HFFc6 (cell line): ENCODE measurements at places on chromosomes 4 and X. TPM values are rescaled to one million over a fixed set of nuclear protein-coding genes. Genes with fewer than 3 reads are reported as not detected.
A peak's percentile ranks its signal among the peaks of the same experiment; 100 is the strongest.

DNA sequence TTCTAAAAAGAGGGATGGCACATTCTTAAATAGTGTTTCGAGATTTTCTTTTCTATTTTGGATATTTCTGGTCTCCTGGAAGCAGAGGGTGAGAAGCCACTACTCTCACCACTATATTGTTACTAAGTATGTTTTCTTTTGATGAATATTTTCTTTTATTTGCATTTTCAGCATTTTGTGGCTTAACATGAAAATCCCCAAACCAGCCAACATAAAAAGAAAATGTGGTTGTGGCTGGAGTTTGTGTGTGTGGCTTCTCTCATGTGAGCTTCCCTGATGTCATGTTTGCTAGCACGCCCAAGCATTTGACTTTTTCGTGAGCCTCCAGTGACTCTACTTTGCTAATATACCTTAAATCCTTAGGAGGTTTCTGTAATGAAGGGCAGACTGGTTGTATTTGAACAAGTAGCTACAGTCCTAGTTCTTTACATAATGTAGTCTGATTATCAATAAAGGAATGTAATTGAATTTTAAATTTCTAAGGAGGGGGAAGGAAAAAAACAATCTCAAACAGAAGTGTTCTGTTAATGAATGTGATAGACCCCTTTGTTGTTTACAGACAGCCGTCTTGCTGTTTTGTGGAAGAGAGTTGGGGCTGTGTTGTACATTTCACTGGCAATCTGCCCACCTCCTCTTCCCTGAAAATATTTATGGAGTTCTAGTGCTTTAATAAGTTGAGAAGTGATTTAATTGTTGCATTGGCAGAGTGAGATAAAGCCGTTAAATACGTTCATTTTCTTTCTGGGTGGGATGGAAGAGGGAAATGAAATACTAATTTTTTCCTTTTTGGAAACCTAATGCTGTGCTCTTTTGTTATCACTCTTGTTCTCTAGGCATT is 114.6 kb downstream of the ARHGAP10 start:
- H3K4me1 ChIP-seq = peaks cover 18% of the 10 kb centered on the region
- DNase-seq = no peak
- no peaks in the 10 kb centered on the region; the same call in 1 of the 2 replicates for H3K27me3 ChIP-seq
- H3K4me3 ChIP-seq = no peak overlapping the region

Gene TMSB15A
- total RNA-seq = 1.5 to 2.9 TPM (median 1.8 TPM) in 3 replicates

GRCh38 chrX:47297874-47298273 is 65.1 kb downstream of the USP11 start:
- no peak overlapping the region for H3K27ac ChIP-seq
- no peaks in the 10 kb centered on the region for H3K4me1 ChIP-seq
- H3K27me3 ChIP-seq = peaks cover 17% of the 10 kb centered on the region
- no peak for DNase-seq
- H3K36me3 ChIP-seq = peaks cover 4% of the 10 kb centered on the region; the same call in 1 of the 2 replicates
- no peak overlapping the region for H3K4me3 ChIP-seq

Gene DACH2
- total RNA-seq = not detected in 3 replicates

GRCh38 chrX:98523026-98523425 is 1639.3 kb downstream of the RPA4 start:
- no peaks in the 10 kb centered on the region; the same call in 1 of the 2 replicates for H3K4me1 ChIP-seq
- no peak for DNase-seq
- no peak overlapping the region for H3K4me3 ChIP-seq
- H3K27ac ChIP-seq = no peak overlapping the region
- H3K36me3 ChIP-seq = no peaks in the 10 kb centered on the region
- peaks cover 3% of the 10 kb centered on the region; the same call in 1 of the 2 replicates for H3K27me3 ChIP-seq

- no peaks in the 10 kb centered on the region for H3K27me3 ChIP-seq
- no peaks in the 10 kb centered on the region for H3K36me3 ChIP-seq
- peak overlapping the region; percentile 20; the same call in 1 of the 2 replicates for H3K4me3 ChIP-seq
- H3K27ac ChIP-seq = no peak overlapping the region; the same call in 1 of the 2 replicates
Measured at GRCh38 chr4:26281881-26282280, 38.9 kb upstream of the RBPJ start.

Gene ATOH1
- total RNA-seq = not detected in 3 replicates

DNA sequence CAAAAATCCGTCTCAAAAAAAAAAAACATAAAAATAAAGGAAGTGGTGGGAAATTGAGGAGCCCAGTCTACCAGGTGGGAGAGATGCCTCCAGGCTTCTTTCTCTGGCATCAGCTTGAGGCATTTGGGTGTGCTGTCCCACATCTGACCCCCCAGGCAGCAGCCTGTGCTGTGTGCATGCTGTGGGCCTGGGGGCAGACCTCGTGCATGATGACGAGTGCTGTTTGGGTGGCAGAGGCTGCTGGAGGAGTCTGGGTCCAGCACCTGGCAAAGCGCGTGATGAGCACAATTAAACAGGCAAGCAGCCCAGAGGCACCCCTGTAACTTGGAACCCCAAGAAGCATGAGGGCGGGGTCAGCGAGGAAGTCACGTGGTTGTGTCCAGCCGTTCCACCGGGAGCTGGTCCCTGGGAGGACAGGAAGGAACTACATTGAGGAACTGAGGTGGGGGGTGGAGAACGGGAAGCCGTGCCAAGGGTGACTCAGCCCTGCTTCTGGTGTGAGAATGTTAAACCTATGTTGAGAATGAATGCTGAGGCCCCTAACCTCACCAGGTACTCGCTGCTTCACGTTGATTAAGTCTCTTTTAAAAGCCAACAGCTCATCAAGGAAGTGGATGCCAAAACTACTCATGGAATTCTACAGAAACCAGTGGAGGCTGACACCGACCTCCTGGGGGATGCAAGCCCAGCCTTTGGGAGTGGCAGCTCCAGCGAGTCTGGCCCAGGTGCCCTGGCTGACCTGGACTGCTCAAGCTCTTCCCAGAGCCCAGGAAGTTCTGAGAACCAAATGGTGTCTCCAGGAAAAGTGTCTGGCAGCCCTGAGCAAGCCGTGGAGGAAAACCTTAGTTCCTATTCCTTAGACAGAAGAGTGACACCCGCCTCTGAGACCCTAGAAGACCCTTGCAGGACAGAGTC is 6.1 kb downstream of the TACC3 start:
- peaks cover 30% of the 10 kb centered on the region for H3K36me3 ChIP-seq
- H3K27me3 ChIP-seq = no peaks in the 10 kb centered on the region; the same call in 1 of the 2 replicates
- DNase-seq = peak; percentile 81
- H3K4me1 ChIP-seq = peaks cover 56% of the 10 kb centered on the region

Gene CLDN24
- total RNA-seq = not detected in 3 replicates

Gene MAP7D3
- 27.0 and 30.5 TPM in 2 replicates for total RNA-seq

DNA sequence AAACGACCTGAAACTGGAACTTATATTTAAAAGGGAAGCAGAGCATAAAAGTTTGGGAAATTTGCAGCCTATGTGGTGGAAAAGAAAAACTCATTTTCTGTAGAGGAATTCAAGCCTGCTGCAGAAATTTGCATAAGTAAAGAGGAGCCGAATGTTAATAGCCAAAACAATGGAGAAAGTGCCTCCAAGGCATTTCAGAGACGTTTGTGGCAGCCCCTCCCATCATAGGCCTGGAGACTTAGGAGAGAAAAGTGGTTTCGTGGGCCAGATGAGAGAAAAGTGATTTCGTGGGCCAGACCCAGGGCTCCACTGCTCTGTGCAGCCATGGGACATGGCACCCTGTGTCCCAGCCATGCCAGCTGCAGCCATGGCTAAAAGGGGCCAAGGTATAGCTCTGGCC is 361.9 kb downstream of the PCDH19 start:
- no peaks in the 10 kb centered on the region for H3K36me3 ChIP-seq
- H3K27me3 ChIP-seq = no peaks in the 10 kb centered on the region
- H3K4me1 ChIP-seq = no peaks in the 10 kb centered on the region
